ENCODE measurements at places on chromosomes 7 and 10. TPM values are rescaled to one million over a fixed set of nuclear protein-coding genes. Genes with fewer than 3 reads are reported as not detected.

DNA sequence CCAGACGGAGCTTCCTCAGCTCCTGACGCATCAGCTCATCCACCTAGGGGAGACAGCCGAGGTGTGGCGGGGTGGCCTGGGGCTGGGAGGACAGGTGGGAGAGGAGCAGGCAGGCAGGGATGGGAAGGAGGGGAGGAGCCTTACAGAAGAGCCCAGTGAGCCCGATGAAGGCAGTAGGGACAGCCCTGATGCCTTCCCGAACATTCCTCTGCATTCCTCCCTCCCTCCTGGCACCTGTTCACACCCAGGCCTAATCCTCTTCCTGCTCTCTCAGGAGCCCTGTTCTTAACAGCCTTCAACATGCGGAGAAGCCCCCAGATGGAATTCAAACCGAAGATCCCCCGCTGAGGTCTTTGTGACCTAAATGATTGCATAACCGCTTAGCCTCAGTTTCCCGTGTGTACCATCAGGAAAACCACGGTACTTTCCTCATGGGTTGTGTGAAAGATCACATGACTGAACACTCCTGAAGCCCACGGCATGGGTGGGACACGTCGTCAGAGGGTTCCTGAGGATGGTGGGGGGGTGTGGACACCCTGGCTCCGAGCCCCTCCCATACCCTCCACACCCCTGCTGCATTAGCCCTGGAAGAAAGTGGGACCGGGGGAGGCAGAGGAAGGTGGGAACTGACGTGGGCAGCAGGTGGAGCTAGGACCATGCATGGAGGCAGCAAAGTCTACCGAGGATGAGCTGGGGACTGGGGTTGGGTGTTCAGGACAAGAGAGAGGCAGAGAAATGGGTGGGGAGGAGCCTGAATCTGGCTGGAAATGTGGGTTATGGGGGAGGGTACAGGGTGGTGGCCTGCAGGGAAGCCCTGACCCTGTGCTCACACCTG, 8.8 kb upstream of the ASB10 start:
- DNase-seq = no peak

DNA sequence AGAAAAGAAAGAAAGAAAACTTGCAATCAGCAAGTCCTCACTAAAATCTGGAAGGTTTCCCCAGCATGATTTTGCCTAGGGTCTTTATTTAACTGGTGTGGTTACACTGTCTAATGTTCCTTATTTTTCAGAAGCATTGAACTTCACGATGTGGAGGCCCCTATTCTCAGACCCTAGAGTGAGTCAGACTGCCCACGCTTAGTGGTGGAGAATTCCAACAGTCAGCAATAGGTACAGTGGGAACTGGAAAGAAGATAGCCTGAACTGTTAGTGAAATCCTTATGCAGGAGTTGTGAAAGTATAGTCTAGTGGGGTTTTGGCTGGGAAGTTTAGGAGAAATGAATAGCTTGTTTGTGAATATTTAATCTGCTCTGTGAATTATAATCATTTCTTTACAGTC, 115.0 kb downstream of the FZD1 start:
- no peak for DNase-seq

DNA sequence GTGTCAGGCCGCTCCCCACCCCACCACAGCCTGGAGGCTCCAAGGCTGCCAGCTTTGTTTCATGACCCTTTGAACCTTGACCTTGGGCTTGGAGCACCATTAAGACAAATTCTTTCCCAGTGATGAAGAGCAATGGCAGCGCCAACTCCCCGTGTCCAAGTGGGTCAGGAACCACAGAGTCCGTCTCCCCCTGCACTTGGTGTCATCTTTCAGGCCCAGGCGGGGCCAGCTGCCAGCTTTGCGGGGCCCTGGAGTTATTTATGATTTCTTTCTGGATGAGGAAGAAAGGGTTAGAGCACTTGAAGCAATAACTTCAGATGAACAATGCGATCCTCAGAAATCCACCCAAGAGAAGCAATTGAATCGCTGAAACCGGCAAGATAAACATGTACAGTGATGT, 110.8 kb downstream of the MYL10 start:
- DNase-seq = no peak

DNA sequence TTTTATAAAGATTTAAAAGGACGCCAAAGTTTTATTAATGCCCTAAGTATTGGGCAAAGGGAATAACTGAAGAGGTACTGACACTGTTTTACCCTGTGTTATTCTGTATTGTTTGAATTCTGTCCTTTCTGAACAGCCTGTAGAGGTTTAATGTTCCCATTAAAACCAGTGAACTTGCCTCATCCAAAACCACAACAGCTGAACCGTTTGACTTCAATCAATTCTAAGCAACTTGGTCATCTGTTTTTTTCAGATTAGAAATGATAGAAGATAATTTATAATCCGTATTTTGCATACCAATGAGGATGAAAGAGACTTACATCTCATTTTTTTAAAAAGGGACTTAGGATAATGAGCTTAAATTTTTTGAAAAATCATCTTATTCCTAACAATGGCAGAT, 40.4 kb downstream of the HACD1 start:
- no peak for DNase-seq

HOXA1 gene
- 0.36 TPM for total RNA-seq

DNA sequence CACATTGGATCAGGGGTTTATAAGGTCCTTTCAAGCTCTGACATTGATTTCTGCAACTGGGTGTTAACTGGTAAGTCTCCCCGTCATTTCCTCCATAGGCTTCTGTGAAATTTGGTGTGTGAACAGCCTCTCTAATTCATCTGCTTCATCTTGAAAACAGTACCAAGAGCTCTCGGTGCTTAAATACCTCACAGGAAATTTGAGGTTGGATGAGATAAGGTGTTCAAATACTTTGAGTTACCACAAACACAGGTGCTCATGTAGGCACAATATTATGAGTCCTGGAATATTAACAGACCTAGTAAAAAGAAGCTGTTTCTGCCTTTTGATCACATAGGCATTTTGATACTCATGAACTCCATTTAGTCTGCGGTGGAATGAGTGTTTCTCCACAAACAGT, 85.2 kb downstream of the RTKN2 start:
- peak; percentile 74 for DNase-seq

- DNase-seq = no peak
Observed at GRCh38 chr7:153406486-153406872, 645.7 kb upstream of the DPP6 start.

GRCh38 chr7:28811701-28812430, 146.3 kb downstream of the TRIL start:
- DNase-seq = no peak

GRCh38 chr10:100829097-100829870, 83.5 kb upstream of the SLF2 start:
- DNase-seq = no peak

DNA sequence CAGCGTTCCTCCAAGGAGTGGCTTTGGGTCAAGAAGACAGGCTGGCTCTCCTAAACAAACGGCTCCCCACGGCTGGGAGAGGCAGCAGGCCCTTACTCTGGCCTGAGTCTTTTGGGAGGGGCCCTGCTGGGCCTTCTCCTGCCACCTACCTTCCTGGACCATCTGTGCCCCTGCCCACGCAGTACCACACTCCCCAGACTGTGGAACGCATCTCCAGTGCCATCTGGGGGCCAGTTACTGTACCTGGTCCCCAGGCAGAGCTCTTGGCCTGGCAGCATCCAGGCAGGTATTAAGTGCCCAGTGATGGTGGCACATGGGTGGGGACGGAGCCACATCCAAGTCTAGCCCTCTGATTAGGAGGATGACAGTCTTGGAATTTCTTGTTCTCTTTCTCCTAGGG, 14.4 kb downstream of the ALKBH4 start:
- no peak for DNase-seq
